ENCODE measurements at places on chromosomes 2 and 18.

DNA sequence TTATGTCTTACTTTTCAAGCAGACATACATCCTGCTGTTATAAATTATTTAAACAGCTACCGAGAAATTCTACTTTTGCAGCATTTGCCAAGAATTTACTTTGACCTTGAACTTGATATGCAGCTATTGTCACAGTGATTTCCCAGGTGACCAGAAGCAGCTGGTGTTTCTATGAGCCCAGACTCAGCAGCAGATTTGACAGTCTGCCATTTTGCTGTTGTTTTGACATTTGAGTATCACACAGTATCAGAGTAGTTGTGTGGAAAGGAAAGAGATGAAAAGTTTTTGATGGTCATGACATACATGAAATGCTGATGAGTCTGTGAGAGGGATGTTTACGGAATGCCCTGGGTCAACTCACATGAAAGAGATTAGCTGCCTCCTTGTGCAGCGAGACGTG, 6.6 kb upstream of the CCDC195 start:
- DNase-seq: no peak

DNA sequence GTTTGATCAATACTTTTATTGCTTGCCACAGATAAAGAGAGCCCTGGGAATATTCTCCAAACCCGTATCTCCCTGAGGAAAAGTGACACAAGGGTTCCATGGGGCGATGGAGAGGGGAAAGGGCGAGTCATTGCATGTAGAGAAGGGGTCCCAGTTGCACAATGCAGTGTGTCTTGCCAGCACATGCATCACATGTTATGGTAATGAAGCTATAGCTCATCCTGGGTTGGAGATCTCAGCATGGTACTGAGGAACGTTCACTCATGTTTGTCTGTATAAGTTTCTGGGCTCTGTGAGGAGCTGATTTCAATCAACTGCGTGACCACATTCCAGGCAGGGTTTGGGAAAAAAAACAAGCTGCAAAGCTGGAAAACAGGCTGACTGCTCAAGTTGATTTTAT, 220.7 kb upstream of the MC4R start:
- no peak for DNase-seq

DNA sequence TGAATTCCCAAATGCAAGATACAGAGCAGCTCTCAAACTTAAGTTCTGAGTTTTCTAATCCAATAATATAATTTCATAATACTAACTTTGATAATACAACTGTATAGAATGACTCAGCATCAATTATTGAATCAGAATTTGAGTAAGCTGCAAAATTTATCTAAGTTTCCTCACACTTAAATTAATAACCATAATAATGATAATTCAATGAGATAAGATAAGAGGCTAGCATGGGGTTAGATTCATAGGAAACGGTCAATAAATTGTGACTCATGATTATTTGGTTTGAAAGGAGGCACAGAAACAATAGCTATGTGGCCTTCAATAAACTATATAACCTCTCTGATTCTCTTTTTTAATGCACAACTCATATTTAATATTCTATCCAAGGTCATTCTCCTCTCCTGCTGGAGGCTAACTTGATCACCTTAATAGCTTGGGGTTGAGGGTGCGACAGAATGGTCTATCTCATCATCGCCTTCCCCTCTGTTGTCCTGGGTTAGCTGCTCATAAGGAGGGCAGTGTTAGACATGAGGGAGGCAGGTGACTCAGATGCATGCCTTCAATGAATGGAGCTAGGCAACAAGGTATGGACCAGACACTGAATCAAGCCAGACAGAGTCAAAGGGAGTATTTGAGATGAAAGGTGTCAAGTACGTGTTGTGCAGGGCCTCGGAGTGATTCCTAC, 36.2 kb upstream of the BMP10 start:
- DNase-seq: no peak

- no peak for DNase-seq
Measured at GRCh38 chr2:111898703-111899514, 502 bp downstream of the MERTK start.

DNA sequence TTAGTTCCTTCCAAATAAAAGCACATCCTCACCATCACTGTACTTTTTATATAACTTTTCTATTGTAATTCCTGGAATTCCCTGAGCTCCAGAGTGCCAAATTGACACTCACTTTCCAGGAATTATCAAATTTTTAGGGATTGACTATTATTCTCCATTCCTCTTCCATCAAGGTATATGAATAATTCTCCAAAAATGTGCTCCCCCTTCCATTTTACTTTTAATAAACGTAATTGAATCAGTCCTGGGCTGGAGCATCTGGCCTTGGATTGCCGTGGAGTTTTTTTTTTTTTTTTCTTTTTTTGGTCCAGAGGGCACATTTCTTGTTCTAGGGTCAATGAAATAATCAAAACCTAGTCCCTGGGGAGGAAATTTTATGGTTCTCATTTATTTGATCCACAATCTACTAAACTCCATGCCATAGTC, 304.3 kb downstream of the CDCA7 start:
- DNase-seq: no peak

GRCh38 chr2:143399631-143400069, 270.4 kb downstream of the ARHGAP15 start:
- no peak for DNase-seq

DNA sequence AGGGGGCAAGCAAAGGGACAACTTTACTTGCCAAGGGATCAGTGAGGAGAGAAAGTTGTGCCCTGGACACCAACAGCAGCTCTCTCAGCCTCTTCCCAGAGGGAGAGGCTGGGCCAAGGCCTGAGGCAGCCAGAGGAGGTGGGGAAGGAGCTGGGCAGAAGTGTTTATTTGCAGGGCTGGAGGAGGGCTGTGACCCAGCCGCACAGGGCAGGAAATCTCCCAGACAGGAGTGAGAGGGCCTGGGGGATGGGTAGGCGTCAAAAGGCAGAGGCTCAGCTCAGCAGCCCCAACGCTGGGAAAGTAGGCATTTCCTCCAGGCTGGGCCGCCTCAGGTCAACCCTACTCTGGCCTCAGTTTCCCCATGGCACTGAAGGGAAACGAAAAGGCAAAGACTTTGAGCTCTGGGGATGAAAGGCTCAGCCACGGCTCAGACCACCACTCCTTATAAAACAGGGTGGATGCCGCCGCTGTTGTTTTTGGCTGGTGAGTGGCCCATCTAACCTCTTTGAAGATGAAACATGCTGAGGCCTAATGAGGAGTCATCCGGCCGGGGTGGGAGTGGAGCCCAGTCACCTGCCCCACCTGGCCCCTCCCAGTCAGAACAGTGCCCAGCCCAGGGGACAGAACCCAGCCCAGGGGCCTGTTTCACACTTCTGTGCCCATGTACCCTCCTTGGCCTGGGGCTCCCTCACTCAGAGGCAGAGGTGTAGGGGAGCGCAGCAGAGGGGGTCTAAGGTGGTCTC, 21.9 kb upstream of the SEMA4C start:
- DNase-seq: no peak

DNA sequence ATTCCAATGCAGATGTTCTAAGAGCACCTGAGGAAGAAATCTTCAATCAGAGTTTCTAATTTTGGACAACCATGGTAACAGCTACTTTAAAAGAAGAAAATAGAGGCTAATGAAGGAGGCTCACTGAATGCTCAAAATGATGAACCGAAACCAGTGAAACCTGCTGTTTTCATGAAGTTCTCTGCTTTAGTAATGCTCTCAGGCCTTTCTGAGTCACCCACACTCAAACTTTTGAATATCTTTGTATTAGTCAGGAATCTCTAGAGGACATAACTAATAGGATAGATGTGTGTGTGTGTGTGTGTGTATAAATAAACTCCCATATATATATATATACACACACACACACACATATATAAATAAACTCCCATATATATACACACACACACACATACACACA, 76.9 kb upstream of the RIT2 start:
- DNase-seq: no peak

DNA sequence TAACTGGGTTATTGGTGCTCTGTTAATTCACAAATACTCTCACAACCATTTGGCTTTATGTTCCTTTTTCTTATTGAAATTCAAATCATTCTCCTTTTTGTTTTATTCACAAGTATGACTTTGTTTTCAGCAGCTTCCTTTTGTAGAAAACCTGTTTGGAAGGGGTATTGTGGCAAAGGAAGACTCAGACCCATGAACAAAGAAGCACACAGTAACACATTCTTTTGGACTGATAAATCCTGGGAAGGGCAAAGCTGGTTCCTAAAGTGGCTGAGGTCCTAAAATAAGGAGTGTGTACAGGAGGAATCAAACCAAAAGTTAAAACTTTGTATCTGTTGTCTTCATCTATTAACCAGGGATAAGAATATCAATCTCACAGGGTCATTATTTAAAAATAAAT, 374.7 kb upstream of the FIGN start:
- no peak for DNase-seq

GRCh38 chr2:143807192-143807591, 678.0 kb downstream of the ARHGAP15 start:
- DNase-seq: no peak

- DNase-seq: no peak
Measured at GRCh38 chr2:171512683-171513195, 9.5 kb upstream of the CYBRD1 start.

DNA sequence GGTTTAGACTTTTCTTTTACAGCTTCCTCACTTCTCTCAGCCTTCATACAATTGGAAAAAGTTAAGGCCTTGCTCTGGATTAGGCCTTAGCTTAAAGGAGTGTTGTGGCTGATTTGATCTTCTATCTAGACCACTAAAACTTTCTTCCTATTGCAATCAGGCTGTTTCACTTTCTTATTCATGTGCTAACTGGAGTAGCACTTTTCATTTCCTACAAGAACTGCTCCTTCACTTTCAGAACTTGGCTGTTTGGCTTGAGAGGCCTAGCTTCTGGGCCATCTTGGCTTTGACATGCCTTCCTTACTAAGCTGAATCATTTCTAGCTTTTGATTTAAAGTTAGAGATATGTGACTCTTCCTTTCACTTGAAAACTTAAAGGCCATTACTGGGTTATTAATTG, 114.3 kb downstream of the ARHGEF4 start:
- DNase-seq: no peak

DNA sequence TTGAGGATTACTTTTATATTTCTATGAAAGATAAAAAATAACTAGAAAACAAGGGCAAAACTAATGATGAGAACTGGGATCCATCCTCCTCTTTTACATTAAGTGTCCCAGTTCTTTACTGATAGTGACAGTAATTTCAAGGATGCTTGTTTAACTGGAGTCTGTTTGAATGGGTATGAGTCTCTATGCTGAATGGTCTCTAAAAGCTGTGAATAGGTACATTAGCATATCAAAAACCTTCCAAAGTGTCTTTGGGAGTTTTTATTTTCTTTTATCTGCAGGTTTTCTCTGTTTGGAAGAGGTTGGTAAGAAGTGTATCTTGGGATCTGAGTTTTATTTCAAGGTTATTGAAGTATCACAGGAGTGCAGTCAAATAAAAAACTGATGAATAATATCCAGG, 30.0 kb downstream of the DSEL start:
- no peak for DNase-seq

- DNase-seq: no peak
Measured at GRCh38 chr18:75205514-75206132, 3.3 kb downstream of the PTGR3 start.

DNA sequence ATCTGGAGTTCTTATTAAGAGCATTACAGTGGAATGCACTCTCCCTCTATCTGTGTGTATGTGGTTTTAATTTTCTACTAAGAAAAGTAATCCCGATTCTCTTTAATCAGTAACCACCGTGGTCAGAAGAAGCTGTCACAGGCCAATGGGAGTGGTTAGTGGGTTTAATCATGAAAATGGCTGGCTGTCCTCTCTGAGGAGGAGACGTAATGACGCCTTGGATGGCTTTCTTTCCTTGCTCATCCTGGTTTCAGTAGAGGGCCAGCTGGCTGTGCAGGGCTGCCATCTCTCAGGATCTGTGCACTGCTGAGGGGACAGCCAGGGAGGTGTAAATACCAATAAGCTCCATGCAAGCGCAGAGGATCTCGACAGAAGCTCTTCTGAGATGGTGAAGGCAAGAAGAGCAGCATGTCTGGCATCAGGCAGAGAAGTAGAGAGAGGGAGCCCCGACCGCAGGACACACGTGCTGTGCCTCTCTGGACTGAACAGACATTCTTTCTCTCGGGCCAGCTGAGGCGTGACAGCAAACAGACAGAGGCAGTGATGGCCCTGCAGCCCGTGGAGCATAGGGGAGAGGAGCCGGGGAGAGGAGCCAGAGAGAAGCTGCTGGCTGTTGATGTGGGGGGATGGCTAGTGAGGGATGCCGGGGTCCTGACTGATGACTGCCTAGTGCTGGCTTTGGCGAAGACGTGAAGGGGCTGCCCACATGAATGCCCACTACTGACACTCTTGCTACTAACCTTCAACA, 65.1 kb upstream of the DAPL1 start:
- DNase-seq: no peak

- no peak for DNase-seq
Measured at GRCh38 chr2:208501206-208501605, 94.6 kb downstream of the PTH2R start.

DNA sequence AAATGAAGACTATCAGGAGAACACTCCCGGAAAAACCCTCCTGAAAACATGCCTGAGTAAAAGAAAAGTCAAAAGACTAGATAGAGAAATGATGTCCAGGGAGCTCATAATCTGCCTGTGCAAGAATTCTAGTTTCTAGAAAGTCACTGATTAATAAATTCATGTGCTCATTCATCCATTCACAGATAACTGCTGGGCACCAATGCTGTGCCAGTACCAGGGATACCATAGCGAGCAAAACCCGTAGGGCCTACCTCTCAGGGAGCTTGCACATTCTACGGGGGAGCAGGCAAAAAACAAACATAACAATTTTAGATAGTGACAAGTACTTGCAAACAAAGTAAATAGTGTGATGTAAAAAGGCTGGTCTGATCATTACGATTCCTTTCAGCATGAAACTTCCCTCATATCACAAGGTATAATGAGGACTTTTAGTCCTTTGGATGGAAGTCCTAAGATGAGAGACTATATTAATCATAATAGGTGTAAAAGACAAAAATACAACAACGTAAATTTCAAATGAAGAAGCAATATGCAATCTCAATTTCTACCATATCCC, 289.9 kb downstream of the AFF3 start:
- DNase-seq: no peak

- DNase-seq: no peak
Measured at GRCh38 chr2:192555740-192556139, 361.0 kb upstream of the TMEFF2 start.

DNA sequence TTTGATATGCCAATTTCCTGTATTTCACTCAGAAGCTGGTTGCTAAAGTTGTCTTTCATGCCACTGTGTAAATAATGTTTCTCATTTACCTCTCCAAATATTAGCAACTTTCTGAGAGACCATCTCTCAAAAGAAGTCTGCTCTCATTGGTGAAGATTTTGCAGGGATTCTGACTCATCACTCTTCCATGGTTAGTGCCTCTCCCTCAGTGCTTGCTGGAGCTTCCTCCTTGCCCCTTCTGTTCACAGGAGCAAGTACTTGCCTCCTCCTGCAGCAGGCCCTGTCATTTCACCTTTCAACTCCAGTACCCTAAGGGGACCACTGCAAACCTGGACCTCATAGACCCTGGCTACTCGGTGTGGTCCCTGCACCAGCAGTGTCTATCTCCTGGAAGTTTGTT, 168.8 kb downstream of the ZNF385B start:
- no peak for DNase-seq

GRCh38 chr2:72423756-72424155, 276.1 kb upstream of the CYP26B1 start:
- no peak for DNase-seq

- no peak for DNase-seq
Measured at GRCh38 chr2:64056021-64056420, 36.8 kb upstream of the VPS54 start.

- no peak for DNase-seq
Measured at GRCh38 chr2:241867776-241868420, 1.6 kb upstream of the RTP5 start.
